ENCODE measurements at places on chromosomes 7 and 10.

DNA sequence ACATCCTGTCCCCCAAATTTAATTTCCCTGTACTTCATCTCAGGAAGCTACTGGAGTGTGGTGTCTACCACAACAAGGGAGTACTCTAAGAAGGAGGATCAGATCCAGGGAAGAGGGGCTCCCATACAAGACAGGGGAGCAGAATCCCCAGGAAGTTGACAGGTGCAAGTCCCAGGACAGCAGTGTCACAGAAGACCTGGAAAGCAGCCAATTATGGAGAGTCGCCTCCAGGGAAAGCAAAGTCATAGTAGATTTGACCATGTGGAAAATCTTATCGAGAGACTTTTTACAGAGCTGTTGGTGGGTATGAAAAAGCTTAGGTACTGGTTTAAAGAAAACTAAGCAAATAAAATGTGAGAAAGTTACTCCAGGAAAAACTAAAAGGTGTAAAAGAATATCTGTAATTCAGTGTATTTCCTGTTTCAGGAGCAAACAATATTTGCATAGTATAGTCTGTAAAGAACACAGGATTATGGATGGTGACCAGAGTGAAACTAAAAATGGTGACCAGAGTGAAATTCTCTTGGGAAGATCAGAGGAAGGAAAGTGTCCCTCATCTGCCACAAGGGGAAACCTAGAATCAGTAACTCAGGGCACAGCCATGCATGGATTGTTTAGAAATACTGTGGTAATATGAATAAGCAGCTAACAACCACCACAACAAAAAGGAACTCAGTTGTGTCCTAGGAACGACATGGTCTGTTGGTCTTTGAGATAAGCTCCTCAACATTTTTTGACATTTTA lies 44.5 kb downstream of the LANCL2 start:
- DNase-seq: no peak

DNA sequence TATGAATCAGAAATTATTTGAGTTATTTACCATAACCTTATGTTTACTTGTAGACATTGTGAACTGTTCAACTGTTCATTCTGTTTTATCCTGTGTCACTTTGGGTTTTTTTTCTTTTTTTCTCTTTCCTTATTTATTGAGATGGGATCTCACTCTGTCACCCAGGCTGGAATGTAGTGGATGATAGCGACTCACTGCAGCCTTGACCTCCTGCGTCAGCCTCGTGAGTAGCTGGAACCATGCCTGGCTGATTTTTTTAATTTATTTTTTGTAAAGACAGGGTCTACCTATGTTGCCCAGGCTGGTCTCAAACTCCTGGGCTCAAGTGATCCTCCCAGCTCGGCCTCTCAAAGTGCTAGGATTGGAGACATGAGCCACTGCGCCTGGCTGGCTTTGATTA lies 97.1 kb downstream of the CSTF2T start:
- DNase-seq: no peak

- no peak for DNase-seq
These were observed 487.2 kb downstream of the RPS24 start for GRCh38 chr10:78520737-78521430.

DNA sequence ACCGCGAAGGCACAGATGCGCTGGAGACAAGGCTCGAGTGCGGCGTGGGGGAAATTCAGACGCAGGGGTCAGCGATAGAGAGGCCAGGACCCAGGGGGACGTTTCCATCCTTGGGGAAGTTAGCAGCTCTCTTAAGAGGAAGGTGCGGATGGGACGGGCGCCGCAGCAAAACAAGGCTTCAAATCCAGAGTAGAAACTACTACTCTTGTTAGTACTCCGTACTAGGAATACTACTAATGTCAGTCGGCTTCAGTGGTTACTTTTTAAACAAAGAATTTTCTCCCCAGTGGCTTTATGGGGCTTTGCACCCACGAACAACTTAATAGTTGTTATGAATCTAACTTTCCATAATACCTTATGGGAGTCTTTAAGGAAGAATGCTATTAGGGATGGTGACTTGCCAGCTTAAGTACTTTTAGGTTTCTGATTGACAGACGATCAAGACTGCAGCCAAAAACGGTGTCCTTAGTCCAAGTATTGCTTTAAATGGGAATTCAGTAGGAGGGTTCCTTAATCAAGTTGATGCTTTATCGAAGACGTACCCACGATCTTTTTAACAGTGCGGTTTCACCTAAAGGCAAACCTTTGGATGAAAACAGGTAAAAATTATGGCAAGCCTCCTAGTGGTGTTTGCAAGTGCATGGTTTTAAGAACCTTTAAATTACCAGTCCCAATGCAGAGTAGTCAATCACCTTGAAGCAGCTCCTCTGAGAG lies 812 bp upstream of the IDE start:
- peak; percentile 46 for DNase-seq

DNA sequence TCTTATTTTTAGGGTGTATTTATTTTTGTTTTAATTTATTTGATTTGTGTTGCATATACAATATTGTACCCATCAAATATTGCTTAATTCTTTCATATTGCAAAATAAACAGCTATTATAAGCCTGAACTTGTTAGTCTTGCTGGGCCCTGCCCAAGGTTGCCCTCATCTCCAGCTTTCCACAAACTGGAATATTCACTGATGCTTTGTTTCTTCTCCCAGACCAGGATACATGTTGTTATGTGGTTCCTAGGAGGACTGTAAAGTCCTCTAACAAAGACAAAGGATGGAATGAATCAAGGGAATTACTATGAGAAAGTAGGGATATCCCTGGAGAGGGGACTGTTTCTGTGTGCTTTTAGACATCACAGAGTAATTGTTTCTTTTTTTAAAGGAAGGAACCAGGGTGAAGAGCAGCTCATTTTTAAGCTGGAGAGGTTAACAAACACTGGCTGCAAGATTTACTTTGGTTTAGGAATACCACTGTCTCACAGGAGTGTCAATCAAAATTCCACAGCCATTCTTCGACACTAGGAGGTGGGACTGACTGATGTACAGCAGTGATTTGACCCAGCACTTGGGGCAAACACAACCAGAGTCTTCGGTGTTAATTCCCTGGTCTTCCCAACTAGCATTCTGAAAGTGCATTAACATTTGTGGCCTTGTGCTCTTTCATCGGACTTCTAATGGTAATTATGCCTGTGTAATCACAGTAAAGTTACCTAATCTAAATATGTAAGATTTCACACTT lies 14.8 kb upstream of the CD36 start:
- no peak for DNase-seq

- DNase-seq: no peak
These were observed 12.3 kb upstream of the ADO start for GRCh38 chr10:62792261-62792660.

Measured in hematopoietic multipotent progenitor cell treated with erythropoietin and hydrocortisone succinate and interleukin-3 and kit ligand, for 15 days (in vitro differentiated cells).